ENCODE measurements at places on chromosomes 5 and 9.

DNA sequence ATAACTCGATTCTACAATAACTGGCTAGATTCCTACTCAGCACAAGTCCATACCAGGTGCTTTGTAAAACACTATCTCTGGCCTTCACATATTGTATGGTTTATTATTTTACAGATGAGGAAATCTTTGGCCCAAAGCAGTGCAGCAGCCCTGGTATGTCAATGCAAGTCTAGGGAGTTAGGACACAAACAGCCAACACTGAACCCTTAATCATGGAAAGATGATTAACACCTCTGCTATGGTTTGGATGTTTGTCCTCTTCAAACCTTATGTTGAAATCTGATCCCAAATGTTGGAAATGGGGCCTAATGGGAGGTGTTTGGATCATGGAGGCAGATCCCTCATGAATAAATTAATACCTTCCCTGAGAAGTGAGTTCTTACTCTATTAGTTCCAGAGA, 76.6 kb downstream of the MAPKAP1 start:
- no peak for DNase-seq

GRCh38 chr9:37747271-37747753, 6.3 kb upstream of the TRMT10B start:
- no peak for DNase-seq

- DNase-seq: no peak
Measured at GRCh38 chr9:126451316-126451885, 124.8 kb downstream of the MVB12B start.

GRCh38 chr5:169094586-169095409, 206.1 kb downstream of the SLIT3 start:
- no peak for DNase-seq

DNA sequence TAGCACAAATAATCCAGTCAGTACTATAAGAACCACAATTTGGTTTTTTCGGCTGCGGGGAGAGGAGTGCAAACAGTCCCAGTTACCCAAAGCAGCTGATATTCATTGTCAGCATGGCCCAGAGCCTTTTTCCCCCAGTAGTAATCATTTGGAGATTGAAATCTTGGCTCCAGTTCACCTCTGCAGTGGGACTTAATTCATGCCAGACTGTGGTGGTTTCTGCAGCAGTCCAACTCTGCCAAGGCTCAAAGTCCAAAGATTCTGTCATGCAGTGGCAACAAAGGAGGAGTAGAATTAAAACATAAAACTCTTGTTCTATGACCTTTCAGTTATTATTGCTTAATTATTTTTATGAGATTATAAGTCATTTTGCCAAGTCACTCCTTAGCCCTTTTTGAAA, 25.0 kb upstream of the TRIM36 start:
- DNase-seq: no peak

- DNase-seq: no peak
Measured at GRCh38 chr9:78923966-78924659, 627.2 kb downstream of the PSAT1 start.

DNA sequence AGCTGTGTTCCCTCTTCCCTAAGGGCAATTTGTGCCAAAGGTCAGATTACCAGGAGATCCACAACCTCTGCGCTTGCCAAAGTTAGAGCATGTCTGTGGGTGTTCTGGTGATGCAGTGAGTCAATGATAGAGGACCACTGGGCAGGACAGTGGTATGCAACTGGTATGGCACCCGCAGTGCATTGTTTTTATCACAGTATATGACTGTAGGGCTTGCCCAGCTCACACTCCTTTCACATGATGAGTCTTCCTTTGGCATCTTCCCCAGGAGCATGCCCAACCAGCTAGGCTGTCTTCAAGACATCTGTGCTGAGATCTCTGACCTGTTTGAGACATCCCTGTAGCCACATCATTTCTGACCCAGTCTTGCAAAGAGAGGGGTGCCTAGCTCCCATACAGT, 1650.0 kb upstream of the CDH6 start:
- no peak for DNase-seq

DNA sequence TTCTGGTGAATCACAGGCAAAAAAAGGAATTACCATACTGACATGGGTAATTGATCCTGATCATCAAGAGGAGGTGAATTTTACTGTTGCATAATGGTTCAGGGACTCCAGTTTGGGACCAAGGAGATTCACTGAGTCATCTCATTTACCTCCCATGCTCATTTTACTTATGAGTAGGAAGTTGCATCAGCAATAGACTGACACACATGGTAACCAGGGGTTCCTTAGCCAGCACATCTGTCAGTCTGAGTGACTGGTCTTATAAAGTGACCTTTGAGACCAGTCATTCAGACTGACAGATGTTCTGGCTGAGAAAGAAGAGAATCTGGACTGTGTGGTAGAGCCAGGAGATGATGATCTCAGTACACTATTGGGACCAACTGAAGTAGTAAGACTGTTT, 384.6 kb upstream of the CD180 start:
- no peak for DNase-seq

DNA sequence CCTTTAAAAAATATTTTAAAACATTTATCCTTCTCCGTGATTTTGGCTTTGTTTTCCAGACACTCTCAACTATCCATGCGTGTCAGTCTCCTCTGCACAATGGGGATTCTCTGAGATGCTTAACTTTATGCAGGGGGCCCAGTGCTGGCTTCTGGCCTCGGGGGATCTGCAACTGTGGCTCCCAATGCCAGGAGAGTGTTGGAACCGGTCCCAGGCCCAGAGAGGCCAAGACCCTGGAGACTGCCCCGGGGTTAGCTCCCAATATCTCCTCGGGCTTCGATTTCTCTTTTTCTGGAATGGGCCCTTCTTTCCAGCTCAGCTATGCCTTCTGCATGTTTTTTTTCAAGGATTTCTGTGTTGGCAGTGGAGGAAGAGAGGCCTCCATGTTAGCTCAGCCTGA, 20.1 kb upstream of the SARDH start:
- no peak for DNase-seq

DNA sequence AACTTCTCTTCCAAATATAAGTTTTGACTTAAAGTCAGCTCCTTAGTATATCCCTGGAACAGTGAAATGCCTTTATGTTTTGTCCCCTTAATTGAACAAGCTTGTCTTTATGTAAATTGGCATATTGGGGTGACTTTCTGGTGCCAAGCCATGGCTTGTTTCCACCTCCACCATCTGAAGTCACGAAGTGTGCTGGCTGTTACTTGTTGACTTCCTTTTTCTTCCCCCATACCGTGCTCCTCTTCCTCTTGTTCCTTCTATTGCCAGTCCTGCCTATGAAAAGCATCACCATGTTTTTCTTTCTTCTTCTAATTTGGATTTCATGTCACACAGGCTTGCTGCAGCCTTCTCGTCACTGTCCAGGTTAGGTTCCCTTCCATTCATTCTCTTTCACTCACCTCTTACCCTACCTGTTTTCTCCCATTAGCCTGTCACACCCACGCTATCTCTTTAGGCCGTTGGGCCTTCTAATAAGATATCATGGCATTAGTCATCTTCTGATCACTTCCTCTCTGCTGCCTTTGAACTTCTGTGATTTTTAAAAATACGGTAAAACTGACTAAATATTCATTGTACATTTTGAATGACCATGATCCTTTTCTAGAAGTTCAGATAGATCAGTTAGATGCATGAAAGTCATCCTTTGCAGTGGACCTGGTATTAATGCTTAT, 48.1 kb downstream of the IQGAP2 start:
- DNase-seq: no peak

DNA sequence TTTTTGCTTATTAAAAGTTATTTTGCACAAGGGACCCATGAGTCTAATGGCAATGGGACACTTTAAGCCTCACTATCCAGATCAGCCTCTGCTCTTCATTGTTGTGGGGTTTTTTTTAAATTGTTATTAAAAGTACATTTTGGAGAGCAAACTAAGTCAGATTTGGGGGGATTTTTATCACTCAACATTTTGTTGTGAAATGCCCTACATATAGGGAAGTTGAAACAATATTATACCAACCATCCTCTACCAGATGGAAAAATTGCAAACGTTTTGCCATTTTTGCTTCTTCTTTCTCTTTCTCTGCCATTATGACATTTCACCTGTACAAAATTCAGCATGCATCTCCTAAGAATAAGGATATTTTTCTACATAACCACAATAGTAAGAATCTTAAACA, 75.3 kb downstream of the SLC1A3 start:
- no peak for DNase-seq

DNA sequence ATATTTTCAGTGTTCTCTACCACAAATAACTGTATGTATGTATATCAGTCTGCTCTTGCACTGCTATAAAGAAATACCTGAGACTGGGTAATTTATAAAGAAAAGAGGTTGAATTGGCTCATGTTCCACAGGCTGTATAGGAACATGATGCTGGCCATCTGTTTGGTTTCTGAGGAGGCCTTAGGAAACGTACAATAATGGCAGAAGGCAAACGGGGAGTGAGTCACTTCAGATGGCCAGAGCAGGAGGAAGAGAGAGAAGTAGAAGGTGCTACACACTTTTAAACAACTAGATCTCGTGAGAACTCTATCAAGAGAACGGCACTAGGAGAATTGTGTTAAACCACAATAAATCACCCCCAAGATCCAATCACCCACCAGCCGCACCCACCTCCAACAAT, 121.7 kb downstream of the ADAMTS6 start:
- no peak for DNase-seq

- DNase-seq: no peak
Measured at GRCh38 chr5:151454166-151454565, 6.8 kb downstream of the SLC36A1 start.

All from stimulated activated CD8-positive, alpha-beta memory T cell treated with anti-CD3 and anti-CD28 coated beads, Interleukin-2, amount 100 ng/mL, for 1 hour (primary cell).